Renal pelvis (tissue), 12 donors: ENCODE measurements at places on chromosomes 12 and 14.

DNA sequence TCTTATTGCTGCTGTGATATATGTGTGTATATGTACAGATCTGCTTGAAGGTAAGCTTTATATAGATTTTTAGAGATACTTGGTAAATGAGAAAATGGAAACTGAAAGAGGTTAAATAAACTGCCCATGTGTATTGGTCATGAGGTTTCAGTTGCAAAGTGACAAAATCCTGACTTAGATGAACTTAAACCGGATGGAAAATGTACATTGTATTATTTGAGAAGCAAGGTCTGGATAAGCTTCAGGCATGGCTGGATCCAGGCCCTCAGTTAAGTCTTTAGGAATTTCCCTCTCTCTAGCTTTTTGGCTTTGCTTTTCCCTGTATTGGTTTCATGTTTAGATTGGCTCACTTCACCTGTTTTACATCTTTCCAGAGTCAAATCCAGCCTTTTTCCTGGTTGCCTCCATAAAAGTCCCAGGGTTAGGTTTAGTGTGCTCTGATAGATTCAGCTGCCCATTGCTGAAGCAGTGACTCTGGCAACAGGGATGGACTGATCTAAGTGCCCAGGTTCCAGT lies 21.0 kb upstream of the MAP1LC3B2 start:
- DNase-seq: no peak

- DNase-seq: no peak
Measured at GRCh38 chr12:29023436-29024076, 125.5 kb upstream of the FAR2 start.

DNA sequence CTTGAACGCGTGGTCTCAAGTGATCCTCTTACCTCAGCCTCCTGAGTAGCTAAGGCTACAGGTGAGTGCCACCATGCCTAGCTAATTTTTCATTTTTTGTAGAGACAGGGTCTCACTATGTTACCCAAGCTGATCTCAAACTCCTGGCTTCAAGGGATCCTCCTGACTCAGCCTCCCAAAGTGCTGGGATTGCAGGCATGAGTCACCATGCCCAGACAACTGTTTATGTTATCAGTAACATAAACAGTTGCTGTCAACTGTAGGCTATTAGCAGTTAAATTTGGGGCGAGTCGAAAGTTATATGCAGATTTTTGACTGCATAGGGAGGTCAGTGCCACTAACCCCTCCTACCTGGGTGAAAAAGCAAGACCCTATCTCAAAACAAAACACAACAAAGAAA lies 26.2 kb upstream of the LRRK2 start:
- no peak for DNase-seq

GRCh38 chr12:75750716-75751306 lies 239.4 kb upstream of the KRR1 start:
- DNase-seq: no peak

GRCh38 chr12:105562199-105562971 lies 231.9 kb downstream of the C12orf75 start:
- peak; percentile 62 for DNase-seq

- no peak for DNase-seq
Measured at GRCh38 chr12:99332936-99333591, 314.5 kb upstream of the GARIN6 start.

GRCh38 chr12:53652366-53652765 lies 23.5 kb downstream of the ATP5MC2 start:
- DNase-seq: no peak

- DNase-seq: no peak
Measured at GRCh38 chr12:68878283-68878682, 54.7 kb downstream of the CPM start.

DNA sequence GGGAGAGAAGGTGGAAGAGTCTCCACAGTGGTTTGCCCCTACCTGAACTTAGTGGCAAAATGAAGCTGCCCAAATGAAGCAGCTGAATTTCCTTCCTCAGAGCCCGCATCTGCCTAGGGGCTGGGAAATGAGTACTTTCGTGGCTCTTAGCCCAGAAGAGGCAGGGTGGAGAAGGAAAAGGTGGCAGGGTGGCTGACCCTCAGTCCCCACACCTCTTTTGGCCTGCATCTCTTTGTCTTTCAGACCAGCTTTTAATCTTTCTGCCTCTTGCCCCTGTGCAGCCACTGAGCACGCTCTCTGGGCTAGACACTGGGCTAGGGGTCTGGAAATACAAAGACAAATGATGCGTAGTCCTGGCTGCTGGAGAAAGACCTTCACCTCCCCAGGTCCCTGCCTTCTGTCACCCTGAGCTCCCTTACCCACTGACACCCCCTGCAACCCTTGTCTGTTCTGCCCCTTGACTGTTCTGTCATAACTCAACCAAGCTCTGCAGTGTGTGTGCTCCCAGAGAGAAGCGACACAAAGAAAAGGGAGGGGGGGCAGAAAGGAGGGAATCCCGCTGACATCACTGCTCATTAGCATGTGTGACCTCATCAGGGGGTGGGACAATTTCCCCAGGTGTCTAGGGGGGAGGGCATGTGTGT lies 371 bp upstream of the REM2 start:
- peak; percentile 89 for DNase-seq

DNA sequence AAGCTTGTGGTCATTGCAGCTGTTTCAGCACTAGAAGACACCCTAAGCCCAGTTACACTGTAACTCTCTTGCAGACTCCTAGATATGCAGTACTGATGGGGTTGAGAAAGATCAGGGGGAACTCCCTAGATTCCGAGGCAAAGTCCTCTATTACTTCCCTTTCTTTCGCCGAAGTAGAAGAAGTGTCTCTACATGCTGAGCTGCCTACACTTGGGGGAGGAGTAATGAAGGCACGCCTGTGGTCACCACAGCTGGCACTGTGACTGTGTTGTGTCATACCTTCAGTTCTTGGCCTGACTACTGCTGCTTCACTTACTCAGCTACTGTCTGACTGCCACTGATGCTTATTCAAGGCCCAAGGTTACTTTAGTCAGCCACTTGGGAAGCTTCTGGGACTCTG lies 35.1 kb upstream of the RPL10L start:
- no peak for DNase-seq

- DNase-seq: no peak
Measured at GRCh38 chr12:20656600-20656999, 38.5 kb upstream of the SLCO1C1 start.

DNA sequence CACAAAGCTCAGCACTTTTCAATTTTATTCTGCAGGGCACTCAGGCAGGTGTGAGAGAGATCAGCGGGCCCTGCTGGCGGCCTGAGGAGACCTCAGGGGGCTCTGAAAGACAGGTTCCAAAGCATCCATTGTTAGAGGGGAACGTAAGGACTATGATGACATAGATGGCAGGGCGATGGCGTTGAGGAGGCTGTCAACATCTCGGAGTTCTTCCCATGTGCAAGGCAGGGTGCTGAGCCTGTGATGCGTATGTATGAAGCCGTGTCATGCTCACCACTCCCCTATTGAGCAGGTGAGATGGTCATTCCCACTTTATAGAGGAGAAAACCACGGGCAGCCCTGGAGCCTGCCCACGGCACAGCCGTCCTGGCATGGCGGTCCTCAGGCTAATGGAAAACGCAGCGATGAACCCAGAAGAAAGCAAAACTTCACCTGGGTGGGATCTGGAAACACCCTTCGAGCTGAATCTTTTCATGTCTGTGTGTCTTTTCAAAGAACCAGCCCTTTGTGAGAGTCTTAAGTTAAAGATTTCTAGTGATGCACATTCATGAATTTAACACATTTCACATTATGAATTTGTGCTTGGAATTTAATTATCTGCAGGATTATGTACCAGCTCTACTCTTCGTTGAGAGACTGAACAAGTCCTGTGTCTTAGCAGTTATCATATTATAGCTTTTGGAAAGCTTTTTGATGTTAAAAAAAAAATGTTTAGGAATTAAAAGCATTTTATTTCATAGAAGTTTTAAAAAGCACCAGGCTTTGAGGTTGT lies 64.7 kb downstream of the RIMBP2 start:
- DNase-seq: no peak

DNA sequence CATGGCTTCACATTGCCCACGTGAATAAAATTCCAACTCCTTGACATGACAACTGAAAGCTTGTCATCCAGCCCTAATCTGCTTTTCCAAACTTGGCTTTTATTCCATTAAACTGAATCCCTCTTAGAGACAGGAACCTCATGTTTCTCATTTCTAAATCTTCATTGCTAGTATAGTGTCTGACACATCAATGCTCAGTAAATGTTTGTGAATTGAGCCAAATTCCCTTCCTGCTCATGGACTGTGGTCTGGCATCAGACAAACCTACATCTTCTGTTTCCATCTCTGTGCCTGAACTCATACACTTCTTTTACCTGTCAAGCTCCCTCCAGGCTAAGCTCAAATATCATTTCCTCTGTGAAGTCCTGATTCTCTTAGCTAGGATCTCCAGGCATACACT lies 4.3 kb upstream of the FKBP11 start:
- DNase-seq: no peak

GRCh38 chr14:39217214-39217879 lies 16.4 kb upstream of the MIA2 start:
- DNase-seq: no peak
